OCI-LY7 (cell line): ENCODE measurements at places on chromosomes 11 and 22.

DNA sequence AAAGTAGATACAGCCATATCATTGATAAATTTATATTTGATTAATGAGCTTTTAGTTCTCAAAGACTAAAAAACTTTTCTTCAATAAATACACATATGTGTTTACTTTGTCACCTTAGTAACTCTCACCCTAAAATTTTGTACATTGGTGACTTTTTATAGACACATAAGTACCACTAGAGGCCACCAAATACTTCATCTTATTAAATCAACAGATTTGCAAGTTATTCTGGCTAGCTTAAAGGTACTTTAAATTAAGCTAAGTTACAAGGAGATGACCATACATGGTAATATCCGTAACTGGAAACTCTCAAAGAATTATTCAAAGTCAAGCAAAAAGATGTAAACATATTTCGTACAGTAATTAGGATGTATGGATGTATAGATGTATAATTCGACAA is 112.2 kb downstream of the SBF2 start:
- DNase-seq = peak; percentile 35

- DNase-seq = no peak
Measured at GRCh38 chr11:95241681-95242081, 10.7 kb upstream of the SESN3 start.

GRCh38 chr11:66966351-66966750 is 8.2 kb upstream of the PC start:
- no peak for DNase-seq

GRCh38 chr11:112248201-112248600 is 12.5 kb downstream of the PLET1 start:
- DNase-seq = no peak

DNA sequence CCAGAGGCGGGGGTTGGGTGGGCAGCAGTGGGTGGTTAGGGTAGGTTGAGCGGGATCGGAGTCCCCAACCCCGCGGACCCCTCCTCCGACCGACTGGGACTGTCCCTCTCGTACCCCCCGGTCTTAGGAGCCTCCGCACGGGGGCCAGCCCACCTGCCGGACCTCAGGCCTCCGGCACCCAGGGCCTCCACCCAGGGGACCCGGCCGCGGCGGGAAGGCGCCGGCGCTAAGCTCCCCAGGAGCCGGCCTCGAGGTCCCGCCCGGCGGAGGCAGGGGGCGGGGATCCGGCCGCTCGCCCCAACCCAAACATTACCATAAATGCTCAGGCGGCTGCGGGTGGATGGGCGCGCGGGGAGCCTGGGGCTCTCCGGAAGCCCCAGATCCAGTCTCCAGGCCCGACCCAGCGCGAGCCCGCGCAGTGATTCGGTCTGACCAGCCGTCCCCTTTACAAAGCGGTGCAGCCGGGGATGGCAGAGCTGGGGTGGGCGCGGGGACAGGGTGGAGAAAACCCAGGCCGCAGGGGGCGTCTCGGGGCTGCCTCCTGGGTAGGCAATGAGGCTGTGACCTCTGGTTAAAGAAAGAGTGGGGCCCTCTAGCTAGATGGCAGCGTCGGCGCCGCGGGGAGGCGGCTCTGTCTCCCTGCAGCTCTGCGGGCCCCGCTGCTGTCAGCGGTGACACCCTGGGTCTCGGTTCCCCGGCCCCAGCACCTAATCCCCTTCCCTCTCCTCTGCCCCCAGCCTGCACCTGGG is 4.0 kb upstream of the MCAM start:
- DNase-seq = peak; percentile 65

GRCh38 chr22:47279746-47280145 is 517.3 kb downstream of the TBC1D22A start:
- DNase-seq = no peak

DNA sequence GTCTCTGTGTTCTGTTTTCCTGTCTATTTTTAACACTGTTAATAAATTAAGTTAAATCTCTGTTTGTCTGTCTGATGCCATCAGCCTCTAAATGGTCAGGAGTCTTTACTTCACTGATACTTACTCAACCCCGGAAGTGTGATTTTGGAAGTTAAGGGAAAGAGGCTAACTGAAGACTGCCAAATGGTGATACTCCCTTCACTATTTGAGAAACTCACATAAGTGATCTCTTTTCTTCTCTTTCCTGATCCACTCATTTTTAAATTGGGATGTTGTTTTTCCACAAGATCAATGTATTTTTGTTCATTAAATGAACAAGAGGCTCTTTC is 389 bp upstream of the CASP12 start:
- no peak for DNase-seq

DNA sequence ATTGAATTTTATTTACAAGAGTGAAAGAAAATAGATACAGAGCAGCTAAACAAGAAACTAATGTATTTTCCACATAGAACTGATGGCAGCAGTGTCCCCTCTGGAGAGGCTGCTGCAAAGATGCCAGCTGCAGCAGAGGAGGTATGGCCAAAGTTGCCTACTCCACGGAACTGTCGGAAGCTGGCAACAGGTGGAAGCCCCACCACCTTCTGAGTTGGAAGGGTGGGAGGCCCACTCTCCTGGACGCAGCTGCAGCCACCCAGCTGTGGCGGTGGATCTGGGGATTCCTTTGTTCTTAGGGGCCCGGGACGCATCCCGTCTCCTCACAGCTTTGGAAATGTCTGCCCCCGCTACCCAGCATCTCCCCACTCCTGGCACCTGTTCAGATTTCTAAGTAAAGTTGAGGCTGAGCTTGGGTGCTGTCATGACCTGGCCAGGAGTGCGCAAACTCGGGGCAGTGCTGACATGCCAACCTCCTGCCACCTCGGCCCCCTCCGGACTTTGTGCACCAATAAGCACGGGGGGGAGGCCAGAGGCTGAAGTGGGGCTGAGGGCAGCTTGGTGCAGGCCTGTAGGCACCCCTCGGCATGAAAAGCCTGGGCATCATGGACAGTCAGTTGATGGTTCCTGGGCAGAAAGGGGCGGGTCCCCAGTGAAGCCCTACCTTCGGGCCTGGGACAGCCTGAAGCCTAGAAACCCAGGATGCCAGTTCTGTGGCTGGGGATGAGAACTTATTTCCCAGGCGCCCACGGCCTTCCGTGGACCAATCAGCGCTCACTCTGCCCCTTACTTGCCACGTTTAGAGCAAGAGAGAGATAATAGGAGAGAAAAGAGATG is 1071.4 kb downstream of the JRKL start:
- no peak for DNase-seq

DNA sequence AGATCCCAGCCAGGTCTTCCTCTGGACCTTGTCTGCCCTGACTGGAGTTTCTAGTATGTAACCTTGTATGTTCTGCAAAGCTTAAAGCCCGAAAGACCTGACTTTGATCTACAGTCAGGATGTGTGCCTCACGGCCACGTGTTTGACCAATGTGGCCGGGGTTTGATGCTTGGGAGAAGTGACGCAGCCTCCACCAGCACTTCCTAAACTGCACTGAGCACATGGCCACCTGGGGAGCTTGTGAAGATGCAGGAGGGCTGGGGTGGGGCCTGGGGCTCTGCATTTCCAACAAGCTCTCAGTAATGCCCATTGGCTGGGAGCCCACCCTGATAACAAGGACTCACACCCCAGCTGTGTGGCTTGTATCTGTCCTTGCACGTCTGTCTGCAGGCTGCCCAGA is 53.2 kb downstream of the NAT10 start:
- DNase-seq = peak; percentile 33

DNA sequence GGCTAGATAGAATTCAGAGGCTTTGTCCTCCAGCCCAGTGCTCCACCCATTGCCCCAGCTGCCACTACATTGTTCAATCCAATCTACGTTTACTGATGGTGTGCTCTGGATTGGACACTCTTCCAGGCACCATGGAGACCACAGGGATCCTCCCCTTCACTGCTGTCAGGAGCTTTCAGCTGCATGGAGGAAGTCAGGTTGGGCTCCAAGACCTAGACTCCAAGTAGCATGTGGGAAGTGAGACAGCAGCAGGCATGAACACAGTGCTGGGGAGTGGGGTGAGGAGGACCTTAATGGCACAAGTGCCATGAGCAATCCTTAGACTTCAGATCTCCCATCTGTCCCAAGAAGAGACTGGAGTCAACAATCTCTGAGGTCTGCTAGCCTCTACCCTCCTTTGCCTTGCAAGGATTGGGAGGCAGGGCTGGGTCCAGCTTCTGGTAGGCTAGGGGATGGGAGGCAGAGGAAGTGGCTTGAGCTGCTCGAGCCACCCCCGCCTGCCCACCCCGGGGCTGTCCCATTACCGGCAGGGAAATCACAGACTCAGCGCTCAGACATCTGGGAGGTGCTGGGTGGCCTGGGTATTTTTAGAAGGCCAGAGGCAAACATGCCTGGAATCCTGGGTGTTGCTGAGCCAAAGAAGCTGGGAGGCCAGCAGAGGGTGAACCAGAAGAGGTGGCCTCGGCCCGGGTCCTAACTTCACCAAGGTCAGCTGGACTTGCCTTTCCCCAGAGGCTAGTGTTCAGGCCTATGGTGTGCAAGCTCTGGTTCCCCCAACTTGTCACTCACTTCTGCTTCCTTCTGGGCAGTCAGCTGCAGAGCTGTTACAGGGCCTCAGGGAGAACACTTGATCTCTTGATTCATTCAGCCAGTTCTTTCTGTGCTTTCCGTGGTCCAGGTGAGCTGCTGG is 15.2 kb upstream of the FCHSD2 start:
- peak; percentile 77 for DNase-seq

- DNase-seq = no peak
Measured at GRCh38 chr22:44532552-44532951, 34.5 kb upstream of the RTL6 start.

GRCh38 chr22:23072077-23072910 is 2.0 kb downstream of the GNAZ start:
- no peak for DNase-seq

GRCh38 chr11:60890696-60891095 is 15.7 kb downstream of the PRPF19 start:
- DNase-seq = no peak

GRCh38 chr11:121300313-121300971 is 7.9 kb downstream of the SC5D start:
- DNase-seq = no peak

GRCh38 chr22:50031189-50032091 is 18.9 kb upstream of the IL17REL start:
- no peak for DNase-seq

DNA sequence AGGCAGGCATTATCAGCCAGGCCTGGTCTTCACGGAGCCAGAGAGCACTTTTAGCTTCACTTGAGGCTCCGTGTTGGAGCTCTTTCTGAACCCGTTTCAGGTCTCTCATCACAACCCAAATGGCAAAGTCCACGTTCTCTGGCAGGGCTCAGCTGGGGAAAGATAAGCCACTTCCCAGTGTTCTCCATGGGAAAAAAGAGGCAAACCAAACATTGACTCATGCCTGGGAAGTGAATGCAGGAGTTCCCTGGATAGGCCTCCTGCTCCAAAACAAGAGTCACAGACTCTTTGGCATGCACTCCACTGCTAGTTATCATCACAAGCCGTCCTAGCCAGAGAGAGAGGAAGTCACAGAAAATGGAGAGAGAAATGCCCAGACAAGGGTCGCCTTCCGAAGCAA is 11.6 kb downstream of the OPCML start:
- DNase-seq = no peak

DNA sequence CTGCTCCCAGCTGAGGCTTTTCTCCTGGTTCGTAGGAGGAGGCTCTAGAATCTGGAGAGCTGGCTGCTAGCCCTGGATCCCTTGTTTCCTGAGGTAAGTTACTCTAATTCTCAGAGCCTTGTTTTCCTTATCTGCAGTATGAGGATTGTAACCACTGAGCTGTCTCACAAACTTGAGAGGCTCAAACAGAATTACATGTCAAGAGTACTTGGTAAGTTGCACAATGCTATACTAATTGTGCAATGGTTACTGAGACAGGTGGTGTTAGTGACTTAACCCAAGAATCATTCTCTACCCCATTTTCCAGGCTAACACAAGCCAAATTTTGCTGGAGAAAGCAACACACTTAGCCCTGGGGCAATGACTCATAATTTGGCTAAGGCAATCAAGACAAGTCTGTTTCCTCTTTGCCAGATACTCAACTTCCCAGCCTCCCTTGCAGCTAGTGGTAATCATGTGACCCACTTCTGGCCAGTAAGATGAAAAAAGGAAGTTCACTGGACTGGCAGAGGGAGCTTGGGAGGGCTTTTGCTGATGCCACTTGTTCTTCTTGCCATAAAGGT is 348.0 kb downstream of the TENM4 start:
- peak; percentile 5 for DNase-seq

GRCh38 chr11:70376621-70377020 is 21.7 kb upstream of the CTTN start:
- DNase-seq = no peak

DNA sequence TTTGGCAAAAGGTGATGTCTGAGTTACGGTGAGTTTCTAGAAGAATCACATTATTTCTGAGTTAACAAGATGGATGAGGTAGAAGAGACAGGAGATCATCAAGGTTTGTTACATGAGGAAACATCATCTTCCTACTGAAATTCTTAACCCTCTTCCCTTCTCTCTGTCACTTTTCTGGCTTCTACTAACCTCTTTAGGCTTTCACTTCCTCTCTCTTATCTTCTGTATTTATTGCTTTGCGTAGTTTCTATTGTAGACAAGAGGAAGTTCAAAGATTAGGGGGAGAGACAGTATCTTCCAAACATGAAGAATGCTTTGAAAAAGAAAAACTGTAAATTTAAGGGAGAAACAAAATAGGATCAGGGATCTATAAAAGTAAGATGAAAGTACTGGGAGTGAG is 75.4 kb downstream of the TRPC6 start:
- DNase-seq = peak; percentile 62

- DNase-seq = no peak
Measured at GRCh38 chr11:100978939-100979338, 150.7 kb downstream of the PGR start.

DNA sequence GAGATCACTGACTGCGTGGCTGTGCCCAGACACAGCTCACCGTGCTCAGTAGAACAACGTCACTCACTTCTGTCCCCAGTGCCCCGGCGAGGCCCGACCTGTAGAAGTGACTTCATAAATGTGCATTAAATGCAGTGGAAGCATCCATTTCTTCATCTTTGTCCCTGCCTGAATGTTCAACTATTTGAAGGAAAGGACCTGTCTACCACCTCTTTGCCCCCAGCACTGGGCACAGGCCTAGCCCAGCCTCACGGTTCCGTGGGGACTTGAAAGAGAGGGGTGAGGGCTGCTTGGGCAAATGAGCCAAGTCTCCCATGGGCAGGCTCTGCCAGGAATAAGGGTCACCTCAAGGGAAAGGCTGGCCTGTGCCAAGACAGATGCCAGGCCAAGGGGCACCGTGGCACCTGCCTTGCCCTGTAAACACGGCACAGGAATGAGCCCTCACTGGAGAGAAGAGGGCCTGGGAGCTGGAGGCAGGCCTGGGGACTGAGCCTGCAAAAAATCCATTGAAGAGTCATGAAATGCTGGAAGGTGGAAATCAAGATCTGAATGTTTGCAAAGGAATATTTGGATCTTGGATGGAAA is 845.3 kb downstream of the BRD1 start:
- no peak for DNase-seq

GRCh38 chr11:116598556-116598955 is 174.2 kb downstream of the BUD13 start:
- DNase-seq = no peak

- DNase-seq = no peak
Measured at GRCh38 chr11:122100037-122100755, 15.8 kb downstream of the BLID start.

DNA sequence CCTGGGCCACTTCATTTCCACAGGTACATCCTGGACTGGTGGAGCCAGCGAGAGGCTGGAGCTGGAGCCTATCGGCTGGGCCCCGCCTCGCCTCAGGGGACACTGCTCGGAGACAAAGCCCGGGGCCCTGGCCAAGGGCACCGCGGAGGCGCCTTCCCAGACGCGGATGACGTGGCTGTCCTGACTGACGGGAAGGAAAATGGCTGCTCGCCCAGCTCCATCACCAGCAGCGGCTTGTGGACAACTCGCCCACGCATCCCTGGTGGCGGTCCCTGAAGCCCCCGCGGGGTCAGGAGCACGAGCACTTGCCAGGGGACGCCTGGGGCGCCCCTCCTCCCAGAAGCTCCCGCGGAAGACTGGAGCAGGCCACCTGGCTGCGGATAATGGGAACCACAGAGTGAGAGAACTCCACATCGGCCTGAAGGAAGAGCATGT is 49.6 kb downstream of the CECR2 start:
- DNase-seq = no peak
